Stimulated activated CD4-positive, alpha-beta T cell treated with anti-CD3 and anti-CD28 coated beads, Interleukin-4, amount 100 ng/mL, for 1 hour (primary cell): ENCODE measurements at places on chromosomes 7 and 10.

DNA sequence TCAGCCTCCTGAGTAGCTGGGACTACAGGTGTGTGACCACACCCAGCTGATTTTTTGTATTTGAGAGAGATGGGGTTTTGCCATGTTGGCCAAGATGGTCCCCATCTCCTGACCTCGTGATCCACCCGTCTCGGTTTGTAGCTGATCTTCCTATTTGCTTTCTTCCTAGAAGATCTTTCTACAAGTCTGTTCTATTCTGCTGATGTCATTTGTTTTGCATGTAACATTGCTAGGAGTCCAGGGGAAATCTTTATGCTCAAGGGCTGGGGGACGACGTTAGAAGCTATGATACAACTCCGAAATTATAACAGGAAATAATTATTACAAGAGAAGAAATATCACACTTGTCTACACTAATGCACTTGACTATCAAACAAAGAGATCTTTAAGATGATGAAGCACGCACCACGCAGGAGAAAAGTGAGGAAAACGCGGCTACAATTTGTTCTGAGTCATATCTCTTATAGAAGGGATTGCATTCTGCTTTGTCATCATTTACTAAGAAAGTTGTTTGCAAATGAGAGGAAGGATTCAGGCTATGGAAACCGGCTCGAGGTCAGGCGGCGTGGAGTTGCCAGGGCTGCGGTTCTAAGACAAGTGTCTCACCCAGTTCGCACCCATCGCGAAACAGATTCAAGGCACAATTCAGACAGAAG, 103.0 kb upstream of the CARD11 start:
- no peak for DNase-seq

- DNase-seq = no peak
These were observed 29.8 kb downstream of the SEM1 start for GRCh38 chr7:96679886-96680285.

GRCh38 chr7:24741679-24742505, 15.4 kb downstream of the GSDME start:
- no peak for DNase-seq

DNA sequence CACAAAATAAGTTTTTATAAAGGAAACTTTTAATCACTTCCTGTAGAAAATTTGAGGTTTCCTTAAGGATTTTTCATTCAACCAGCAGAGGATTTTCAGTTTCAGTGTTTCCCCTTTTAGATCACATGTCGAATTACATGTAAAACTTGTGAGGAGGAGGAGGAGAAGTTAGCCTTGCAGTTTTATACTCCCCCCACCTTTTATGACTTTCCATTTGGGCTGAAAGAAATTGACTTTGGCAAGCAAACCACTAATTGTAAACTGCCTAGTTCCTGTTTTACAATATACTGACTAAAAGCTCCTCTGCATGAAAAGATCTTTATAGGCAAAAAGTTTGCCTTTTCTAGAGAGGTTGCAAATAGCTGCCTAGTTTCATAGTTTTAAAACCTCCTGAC, 3.0 kb downstream of the BAMBI start:
- DNase-seq = no peak

- no peak for DNase-seq
These were observed 349.6 kb upstream of the MKI67 start for GRCh38 chr10:128475686-128476367.

DNA sequence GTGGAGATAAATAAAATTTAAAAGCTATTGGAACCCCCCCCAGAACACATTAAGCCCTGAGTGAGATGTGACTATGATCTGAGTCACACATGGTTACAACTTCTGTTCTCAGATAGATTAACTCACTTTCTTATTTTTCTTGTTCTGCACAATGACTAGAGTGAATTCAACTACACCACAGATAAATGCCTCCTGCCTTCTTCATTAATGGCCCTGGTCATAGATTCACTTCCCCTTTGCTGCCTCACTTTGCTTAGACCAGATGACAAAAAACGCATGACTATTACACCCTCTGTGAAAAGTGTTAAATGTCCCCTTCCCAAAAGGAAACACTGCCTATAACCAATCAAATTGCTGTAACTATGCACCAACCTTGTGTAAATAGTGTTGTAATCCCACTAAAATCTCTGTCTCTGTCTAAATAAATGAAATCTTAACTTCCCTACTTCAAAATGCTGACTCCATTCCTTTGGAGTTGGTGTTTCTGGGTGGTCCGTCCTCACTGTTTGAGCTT, 49.4 kb downstream of the AKR1D1 start:
- no peak for DNase-seq

GRCh38 chr10:76287856-76288255, 856.4 kb downstream of the LRMDA start:
- DNase-seq = no peak

DNA sequence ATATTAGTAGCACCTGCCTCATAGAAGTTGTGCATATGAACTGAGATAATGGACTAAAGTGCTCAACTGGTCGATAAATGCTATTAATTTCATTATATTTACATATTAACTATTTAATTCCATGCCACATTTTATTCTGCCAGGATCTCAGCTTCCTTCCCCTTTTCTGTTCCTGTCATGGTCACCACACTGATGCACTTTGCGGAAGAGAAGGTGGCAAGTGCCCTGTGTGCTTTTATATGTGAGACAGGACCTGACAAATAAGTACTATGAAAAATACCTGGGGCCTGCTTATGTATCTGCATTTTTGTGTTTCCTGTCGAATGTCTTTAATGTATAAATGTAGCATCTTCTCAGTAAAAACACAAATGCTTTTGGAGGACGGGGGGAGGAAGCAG, 12.2 kb downstream of the ATP6V0E2 start:
- DNase-seq = no peak

- DNase-seq = no peak
These were observed 227.9 kb downstream of the ZMYND11 start for GRCh38 chr10:363152-363551.

DNA sequence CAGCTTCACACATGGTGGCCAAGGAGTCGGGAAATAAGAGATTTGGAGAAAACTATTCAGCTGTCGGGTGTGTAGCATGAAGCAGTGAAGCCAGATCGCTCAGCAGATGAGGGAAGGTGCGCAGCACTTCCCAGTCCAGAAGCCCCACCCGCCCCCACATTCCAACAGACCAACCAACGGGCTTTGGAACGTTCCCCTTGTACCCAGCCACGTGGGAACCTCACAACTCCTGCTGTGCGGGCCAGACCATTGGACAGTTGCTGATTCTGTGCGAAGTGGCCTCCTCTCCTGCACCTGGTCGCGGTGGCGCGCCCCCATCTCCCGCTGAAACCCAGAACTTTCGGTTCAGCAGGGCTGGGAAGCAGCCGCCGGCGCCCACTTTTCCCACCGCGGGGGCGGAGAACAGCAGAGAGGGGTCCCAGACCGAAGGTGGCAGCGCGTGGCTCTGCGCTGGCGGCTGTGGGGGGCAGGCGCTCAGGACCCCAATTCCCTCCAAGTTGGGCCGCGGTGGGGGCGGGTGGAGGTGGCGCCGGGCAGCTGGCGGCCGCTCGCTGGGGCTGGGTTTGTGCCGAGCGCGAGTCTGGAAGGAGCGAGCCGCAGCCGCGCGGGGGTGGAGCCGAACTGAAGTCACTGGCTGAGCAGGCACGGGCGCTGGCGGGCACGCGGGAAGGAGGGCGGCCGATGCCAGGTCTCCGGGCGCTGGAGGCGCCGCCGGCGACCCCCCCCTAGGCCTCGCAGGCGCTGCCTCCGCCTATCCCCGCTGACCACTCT, 1301.5 kb upstream of the SORCS1 start:
- no peak for DNase-seq

DNA sequence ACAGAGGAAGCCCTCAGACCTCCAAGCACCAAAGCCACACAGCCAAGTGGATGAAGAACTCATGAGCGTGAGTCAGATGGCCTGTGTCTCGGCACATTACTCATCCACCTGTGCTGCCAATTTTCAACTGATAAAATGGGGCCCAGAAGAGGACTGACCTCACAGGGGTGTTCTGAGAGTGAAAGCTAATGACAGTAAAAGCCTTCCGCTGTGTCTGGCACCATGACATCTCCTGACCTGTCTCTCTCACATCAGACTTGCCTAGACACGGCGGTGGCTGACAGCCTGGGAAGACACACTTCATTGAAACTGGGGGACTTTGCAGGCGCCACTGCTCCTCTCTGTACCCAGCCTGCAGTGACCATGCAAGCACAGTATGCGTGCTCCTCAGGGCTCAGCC, 8.3 kb upstream of the SLC18A3 start:
- no peak for DNase-seq
